CD4-positive, alpha-beta T cell treated with Interleukin-17A for 4 hours (primary cell): ENCODE measurements at places on chromosomes 1 and 21.

GRCh38 chr1:24919791-24920532 is 10.1 kb downstream of the RUNX3 start:
- peak; percentile 41 for DNase-seq

GRCh38 chr1:200442023-200442422 is 32.2 kb upstream of the ZNF281 start:
- DNase-seq: no peak

GRCh38 chr1:205959789-205960188 is 16.5 kb upstream of the SLC26A9 start:
- DNase-seq: no peak

DNA sequence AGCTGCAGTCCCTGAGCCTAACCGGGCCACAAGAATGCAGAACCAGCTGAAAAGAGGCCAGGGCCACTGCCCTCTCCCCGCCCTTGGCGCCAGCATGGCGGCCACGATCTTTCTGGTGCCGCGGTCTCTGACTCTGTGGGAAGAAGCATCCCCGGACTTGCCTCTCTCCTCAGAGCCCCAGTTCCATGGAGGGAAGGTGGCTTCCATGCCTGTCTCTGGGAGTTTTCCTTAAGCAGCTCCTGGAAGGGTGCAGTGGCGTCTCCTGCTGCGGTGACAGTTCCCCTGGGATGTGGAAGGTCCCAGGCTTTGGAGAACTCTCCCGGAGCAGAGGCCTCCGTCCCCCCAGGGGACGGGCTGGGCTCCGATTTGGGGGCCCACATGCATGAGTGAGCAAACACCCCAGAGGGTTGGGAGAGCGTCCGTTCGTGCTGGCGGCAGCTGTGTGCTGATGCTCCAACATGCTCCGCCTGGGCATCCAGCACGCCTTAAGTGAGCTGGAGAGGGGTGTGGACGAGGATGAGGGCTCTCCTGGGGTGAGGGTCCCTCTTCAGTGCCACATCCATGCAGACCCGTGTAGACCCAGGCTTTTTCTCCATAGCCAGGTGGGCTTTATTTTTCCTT is 109.8 kb upstream of the COL6A1 start:
- no peak for DNase-seq

GRCh38 chr1:112793631-112794565 is 78.8 kb upstream of the PPM1J start:
- no peak for DNase-seq

DNA sequence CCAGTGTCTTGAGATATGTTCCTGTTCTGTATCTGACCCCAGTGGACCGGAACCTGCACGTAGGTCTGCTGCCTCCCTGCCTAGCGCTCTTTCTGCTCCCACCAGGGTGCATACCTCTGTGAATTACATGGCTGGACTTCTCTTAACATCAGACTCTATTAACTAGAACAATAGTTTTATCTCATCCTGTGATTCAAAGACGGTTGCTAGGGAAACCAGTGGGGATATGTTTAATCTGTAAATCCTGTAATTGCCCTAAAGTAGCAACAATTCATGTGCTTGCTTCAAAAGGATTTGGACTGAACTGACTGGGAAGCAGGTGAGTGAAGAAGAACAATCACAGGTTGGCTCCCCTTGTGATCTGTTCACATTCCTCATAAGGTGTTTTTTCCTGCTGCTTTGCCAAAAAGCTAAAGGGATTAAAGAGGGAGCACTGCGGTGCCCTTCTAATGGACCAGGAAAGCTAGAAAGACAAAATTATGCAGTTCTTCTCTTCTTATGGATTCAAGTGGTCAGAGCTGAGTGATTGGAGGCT is 52.7 kb upstream of the DIRAS3 start:
- no peak for DNase-seq

DNA sequence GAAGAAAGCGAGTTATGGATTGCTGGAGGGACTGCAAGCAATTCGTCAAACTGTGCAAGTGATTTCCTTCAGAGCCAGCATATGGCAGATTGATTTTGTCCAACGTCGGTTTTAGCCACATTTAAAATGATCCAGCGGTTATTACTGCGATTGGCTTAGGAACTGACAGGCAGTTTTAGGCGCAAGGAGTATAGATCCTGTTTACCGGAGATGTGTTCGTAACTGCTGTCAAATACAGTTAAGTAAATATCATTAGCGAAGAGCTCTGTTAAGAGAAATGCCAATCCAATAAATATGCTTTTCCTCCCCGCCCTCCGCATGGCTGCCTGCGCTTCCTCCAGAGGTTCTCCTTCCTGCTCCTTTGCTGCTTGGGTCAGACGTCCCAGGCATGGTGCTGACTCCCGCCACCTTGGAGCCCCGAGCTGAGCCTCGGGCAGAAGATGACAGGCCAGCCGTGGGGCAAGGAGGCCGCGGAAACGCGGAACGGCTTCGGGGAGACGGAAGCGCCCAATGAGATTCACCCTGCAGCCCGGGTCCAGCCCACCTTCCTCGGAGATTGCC is 9.4 kb upstream of the BARHL2 start:
- no peak for DNase-seq

- DNase-seq: peak; percentile 65
Observed at GRCh38 chr1:8862528-8862927, 16.0 kb downstream of the ENO1 start.

GRCh38 chr1:88873737-88874349 is 17.5 kb downstream of the GTF2B start:
- no peak for DNase-seq

DNA sequence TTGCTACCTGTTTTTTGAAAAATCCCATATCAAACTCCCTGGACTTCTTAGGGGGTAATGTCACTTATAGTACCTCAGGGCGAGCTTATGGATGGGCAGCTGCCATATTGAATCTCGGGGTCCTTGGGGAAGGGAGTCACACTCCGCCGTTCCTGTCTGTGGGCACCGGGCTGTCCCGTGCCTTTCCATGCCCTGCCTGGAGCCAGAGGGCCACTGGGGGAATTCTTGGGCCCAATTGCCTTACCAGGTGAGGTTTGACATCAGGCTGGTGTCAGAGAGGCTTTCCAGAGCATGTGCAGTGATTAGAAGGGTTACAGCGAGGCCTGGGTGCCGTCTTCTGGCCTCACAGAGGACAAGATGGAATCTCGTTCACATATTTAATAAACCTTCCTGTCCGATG is 28.8 kb downstream of the QSOX1 start:
- DNase-seq: no peak
